HS-27A (cell line): ENCODE measurements at places on chromosomes 6 and 20.

DNA sequence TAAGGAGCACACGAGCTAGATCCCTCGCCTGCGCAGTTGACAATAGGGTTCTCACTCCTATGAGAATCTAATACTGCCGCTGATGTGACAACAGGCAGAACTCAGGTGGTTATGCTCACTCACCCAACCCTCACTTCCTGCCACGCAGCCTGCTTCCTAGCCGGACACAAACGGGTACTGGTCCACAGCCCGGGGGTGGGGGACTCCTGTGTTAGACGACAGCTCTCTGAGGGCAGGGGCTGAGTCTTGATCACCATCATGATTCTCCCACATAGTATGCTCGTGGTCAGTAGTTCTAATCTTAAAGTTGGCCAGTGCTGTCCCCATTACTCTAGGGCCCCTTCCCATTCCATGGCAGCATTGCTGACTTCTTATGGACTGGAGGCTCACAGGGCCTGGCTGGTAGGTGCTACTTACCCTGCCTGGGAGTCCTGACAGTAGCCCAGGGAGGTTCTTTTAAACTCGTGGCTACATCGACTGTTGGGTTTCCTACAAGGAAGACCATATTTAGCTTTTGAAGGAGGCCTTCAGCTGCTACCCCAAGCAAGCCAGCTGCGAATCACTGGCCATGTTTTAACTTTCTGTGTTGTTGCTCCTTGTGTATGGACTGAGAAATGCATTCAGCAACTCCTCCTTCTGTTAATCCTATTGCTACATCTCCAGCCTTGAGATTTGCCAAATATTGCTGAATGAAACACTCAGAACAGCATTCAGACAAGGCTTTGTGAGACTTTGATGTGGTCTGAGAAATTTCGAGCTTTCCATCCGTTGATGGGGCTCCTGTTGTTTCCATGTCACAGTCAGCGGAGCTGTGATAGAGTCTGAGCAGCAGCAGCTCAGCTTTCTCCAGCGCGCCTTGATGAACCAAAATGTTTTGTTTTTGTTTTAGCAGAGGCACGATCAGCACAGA is 300.3 kb downstream of the NRN1 start:
- no peak for DNase-seq

DNA sequence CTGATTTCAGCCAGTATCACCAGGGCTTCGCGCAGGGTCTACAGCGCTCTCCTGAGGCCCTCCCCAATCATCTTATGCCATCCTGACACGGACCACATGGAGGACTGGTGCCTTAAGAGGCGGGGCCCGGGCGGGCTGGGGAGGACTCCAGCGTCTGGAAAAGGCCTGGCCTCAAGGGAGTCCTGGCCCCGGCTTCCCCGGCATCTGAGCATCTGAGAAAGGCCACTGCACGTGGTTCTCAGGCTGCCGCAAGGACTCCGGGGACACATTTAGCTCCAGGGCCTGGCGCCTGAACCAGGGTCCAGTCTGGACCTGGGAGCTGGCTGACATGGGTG is 21.4 kb downstream of the BHLHE23 start:
- DNase-seq = no peak

DNA sequence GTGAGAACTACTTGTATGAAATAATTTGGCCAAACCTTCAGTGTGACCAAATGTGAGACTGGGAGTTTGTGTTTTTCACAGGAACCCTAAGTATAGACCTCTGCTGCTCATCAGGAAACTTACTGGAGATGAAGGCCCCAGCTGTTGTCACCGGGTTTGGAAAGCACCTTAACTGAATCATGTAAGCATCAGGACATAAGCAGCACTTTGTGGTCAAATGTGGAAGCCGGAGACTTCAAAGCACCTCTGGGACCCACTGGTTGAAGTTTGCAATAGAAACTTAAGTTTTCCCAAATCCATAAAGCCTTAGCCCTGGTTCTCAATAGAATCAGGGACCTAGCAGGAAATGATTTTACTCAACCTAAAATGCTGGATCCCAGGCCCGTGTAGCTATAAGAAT is 14.3 kb downstream of the TTPAL start:
- DNase-seq = no peak

DNA sequence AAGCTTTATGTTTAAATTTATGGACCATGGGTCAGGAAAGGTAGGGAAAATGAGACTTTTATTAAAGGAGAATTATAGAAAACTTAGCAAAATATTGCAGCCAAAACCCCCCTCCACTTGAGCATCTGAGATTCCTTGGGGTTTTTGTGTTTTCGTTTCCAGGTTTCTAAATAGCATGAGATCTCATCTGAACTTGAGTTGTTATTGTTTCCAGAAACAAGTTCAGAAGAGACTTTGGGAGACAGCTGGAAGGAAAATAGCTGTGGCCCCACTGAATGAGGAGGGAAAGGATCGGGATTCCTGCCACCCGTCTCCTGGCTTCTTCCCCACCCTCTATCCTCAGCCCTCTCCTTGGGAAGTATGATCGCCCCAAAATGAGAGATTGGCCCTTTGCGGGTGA is 75.5 kb downstream of the TBC1D7 start:
- no peak for DNase-seq

- DNase-seq = no peak
Measured at GRCh38 chr6:164331026-164331425, 916.5 kb downstream of the QKI start.

GRCh38 chr20:19767070-19767469 is 9.0 kb downstream of the RIN2 start:
- DNase-seq = no peak

DNA sequence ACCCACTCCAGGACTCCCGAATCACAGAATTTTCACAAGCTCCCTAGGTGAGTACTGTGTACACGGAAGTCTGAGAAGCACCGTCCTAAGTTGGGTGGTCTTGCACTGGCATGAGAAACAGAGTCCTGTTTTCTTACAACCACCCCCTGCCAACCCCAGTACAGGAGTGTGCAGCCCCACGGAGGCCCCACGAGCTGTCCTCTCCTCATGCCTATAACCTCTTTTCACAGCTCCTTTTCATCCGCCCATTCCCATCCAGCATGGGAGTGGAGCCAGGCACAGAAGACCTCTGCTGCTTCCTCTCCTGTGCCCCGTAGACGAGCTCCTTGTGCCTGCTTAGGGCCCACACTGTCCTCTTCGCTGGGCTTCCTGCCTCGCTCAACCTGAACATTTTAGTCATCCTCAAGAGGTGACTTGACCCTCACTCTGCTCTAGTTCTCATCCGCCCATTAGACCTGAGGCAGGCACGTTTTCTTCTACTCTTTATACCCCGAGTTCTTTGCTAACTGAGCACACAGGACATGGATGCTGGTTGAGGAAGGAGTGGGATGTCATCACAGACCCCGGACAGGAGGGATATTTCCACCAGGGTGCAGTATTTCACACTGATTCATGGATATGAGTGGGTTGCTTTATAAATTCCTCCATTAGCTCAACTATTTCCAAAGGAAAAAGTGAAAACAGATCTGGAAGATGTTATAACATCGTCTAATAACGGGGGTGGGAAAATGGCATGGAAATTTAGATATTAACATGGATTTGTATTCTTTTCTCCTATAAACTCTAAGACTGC is 160.5 kb downstream of the TTLL2 start:
- no peak for DNase-seq
